ENCODE measurements at places on chromosomes 6 and 20. TPM values are rescaled to one million over a fixed set of nuclear protein-coding genes. Genes with fewer than 3 reads are reported as not detected.

Gene MBOAT1
- 47.8 TPM for total RNA-seq

Gene LCA5
- 18.3 TPM for total RNA-seq

Gene TTLL9
- total RNA-seq: not detected

Gene GGT7
- 13.5 TPM for total RNA-seq

Gene PERP
- total RNA-seq: 103 TPM

Gene TGM3
- not detected for total RNA-seq

Gene LRRC73
- total RNA-seq: 0.50 TPM

Gene MCCD1
- not detected for total RNA-seq

Gene FOXC1
- 16.5 TPM for total RNA-seq

Gene SCRT2
- total RNA-seq: not detected

Gene SDCBP2
- total RNA-seq: 18.9 TPM

Gene DNAH8
- 0.05 TPM for total RNA-seq

Gene PIM1
- total RNA-seq: 19.1 TPM

Gene TMEM200A
- not detected for total RNA-seq

Gene PMEPA1
- total RNA-seq: 1,302 TPM

Gene GPR6
- not detected for total RNA-seq

Gene FKBP1A
- 166 TPM for total RNA-seq

Gene TINAG
- 17.4 TPM for total RNA-seq

Gene TNNC2
- not detected for total RNA-seq

Gene LAMA2
- 0.80 TPM for total RNA-seq

Gene SLC16A10
- 2.6 TPM for total RNA-seq

Gene BEND6
- total RNA-seq: 1.8 TPM

Gene RSPH3
- 12.5 TPM for total RNA-seq

Gene NRN1
- total RNA-seq: not detected

Gene COL12A1
- 20.4 TPM for total RNA-seq

Gene MAS1
- not detected for total RNA-seq

Gene CCM2L
- not detected for total RNA-seq

Gene DEFB124
- not detected for total RNA-seq

Gene RPS6KA2
- total RNA-seq: 25.8 TPM

Gene QKI
- total RNA-seq: 131 TPM

Gene MCHR2
- total RNA-seq: not detected

Gene TMEM74B
- 0.83 TPM for total RNA-seq

Gene SIRPG
- total RNA-seq: not detected

Gene TNFRSF6B
- total RNA-seq: not detected

Gene SRSF12
- total RNA-seq: 1.7 TPM

Gene CEBPB
- total RNA-seq: 137 TPM

Gene CSNK2A1
- 113 TPM for total RNA-seq

Gene TLDC2
- total RNA-seq: 1.1 TPM

Gene ZSCAN16
- total RNA-seq: 15.9 TPM

Gene CALHM4
- total RNA-seq: not detected

Gene MCM8
- total RNA-seq: 20.6 TPM

Gene FILIP1
- total RNA-seq: not detected

Gene SNX3
- 132 TPM for total RNA-seq

Gene CST8
- total RNA-seq: not detected

Gene OPRM1
- total RNA-seq: not detected

Gene HLA-DOA
- 1.7 TPM for total RNA-seq

Gene TRMT11
- total RNA-seq: 27.7 TPM

Gene CDK5RAP1
- total RNA-seq: 65.8 TPM

Gene CCHCR1
- 105 TPM for total RNA-seq

Gene KIAA0408
- total RNA-seq: 0.91 TPM

Measured in Calu3 (cell line).